Foreskin keratinocyte (primary cell): ENCODE measurements at places on chromosomes 4 and X. TPM values are rescaled to one million over a fixed set of nuclear protein-coding genes. Genes with fewer than 3 reads are reported as not detected.
A peak's percentile ranks its signal among the peaks of the same experiment; 100 is the strongest.

- no peak for DNase-seq
Observed at GRCh38 chrX:110600745-110601310, 194.8 kb downstream of the CHRDL1 start.

DNA sequence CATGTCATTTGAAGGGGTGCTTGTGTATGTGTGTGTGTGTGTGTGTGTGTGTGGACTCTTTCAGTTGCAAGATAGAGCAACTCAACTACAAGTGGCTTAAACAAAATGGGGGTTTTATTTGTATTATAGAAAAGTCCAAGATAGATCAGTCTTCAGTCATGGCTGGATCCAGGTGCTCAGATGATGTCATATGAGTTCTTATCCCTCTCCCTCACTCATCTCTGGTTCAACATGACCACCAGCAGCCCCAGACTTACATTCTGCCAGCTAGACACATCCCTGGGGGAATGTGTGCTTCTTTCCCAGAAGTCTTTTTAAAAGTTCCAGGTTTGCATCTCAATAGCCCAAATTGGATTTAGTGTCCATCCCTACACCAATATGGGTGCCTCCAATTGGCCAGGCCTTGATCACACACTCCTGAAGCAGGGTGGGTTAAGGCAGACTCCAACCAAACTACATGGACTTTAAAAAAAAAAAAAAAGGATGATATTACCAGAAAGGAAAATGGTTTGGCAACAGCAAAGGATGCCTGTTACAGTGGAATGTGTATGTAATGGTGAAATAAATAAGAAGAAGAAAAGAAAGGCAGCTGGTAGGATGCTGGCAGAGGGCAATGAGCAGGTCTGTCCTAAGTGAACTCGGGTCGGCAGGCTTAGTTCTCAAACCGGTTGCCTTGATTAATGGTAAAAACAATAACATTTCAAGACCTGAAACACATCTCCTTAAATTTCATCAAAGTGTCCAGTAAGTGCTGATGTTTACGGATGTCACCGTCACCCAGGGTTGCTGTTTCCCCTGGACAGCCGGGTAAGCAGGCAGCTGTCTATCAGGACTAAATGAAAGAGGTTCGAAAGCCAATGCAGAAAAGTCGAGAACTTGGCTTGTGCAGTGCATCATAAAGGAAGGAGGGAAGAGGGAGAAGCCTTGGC lies 107.7 kb downstream of the SMIM20 start:
- no peak for DNase-seq

- DNase-seq = no peak
Observed at GRCh38 chrX:110050386-110050785, 47.5 kb downstream of the TMEM164 start.

The FHDC1 gene
- 2.3 and 4.4 TPM in 2 replicates for total RNA-seq

DNA sequence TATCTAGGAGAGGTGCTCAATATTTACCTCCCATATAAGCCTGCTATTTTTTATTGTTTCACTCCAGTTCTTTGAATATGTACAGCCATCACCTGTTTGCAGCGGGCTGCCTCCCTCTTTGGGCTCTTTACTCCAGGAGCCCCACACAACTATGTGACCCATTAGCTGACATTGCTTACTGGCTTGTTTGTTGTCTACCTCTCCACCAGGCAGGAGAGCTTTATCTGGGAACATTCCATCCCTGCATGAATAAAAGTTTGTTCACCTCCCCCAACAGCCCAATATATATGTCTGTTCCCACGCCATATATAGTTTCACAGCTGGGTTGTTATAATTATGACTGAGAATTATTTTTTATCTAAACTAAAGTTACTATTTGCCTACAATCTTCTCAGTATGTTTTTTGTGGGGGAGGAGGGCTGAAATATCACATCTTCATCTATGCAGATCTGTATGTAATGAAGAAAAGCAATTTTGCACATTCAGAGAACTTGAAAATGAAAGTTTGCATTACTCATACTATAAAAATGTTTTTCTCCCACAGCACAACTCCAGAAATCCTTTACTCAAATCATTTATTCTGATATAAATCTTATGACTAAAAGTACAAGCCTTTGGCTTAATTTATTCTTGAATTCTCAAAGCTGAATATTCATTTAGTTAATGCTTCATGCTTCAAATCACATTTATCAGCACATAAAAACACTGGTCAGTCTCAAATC lies 61.2 kb upstream of the DAPP1 start:
- DNase-seq = peak; percentile 15

- no peak for DNase-seq
Observed at GRCh38 chr4:3515646-3516045, 16.6 kb downstream of the LRPAP1 start.

DNA sequence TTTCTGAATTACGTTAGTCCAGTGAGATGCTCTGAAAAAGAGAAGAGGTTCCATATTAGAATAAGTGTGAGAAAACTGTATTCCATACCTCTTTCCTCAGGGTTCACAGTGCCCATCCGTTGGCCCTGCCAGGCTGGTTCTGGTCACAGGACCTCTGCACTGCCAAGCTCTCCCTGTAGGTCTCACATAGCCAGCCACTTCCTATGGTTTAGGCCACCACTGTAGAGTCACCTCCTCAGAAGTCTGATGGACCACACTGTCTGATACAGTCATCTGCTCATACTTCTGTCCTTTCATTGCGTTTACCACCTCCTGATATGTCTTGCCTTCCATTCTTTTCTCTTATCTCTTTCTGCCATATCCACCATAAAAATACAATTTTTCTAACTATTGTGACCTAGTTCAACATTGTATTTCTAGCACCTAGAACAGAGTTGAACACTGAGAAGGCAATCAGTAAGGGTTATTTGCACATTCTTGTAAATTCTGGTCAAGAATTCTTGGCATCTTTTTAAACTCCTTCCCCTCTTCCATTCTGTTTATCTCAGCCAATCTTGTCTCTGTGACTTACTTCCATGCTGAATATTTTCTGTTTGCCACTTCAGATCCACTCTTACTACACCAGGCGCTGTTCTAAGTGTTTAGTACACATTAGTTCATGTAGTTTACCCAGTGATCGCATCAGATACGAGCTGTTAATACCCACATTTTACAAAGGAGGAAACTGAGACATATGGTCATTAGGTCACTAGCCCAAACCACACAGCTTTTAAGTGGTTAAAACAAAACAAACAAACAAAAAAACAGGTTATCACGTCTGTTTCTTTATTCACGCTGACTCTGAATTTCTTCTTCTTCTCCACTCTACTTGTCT lies 125.6 kb downstream of the CBR4 start:
- DNase-seq = no peak

The ODAM gene
- not detected in 2 replicates for total RNA-seq

- DNase-seq = no peak
Observed at GRCh38 chrX:23668335-23668734, 1.0 kb downstream of the PRDX4 start.

The TXLNG gene
- total RNA-seq = 15.7 and 16.2 TPM in 2 replicates

GRCh38 chr4:142901166-142901662 lies 55.1 kb upstream of the INPP4B start:
- DNase-seq = no peak

DNA sequence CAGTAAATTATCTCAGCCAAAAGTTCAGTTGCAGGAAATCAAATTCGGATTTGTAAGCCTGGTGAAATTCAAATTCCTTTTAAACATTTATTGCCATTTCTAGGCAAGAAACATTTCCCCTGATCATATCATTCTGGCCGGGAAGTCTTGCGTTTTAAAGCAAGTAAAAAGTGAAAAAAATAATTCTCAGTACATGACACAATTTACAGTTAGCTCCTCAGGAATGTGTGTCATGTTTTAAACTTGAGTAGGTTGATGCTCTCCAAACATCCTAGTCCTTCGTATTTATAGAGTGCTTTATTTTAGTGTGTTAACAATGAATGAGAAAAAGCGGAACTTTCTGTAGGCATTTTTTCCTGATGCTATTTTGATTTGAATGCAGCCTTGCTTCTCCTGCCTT lies 158.3 kb upstream of the SCML1 start:
- no peak for DNase-seq

- DNase-seq = no peak
Observed at GRCh38 chr4:87153078-87153870, 67.1 kb downstream of the KLHL8 start.

DNA sequence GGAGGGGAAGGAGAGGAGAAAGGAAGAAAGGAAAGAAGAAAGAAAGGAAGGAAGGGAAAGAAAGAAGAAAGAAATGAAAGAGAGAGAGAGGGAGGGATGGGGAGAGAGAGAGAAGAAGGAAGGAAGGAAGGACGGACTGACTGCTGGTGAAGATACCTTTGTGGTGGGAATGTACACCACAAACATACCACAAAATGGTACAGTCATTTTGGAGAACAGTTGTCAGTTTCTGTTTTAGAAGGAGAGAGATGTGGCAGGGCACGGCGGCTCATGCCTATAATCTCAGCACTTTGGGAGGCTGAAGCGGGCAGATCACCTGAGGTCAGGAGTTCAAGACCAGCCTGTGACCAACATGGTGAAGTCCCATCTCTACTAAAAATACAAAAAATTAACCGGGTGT lies 40.0 kb upstream of the SHISA3 start:
- DNase-seq = no peak

The TCEANC gene
- total RNA-seq = 0.67 and 0.75 TPM in 2 replicates

The USP26 gene
- not detected in 2 replicates for total RNA-seq

DNA sequence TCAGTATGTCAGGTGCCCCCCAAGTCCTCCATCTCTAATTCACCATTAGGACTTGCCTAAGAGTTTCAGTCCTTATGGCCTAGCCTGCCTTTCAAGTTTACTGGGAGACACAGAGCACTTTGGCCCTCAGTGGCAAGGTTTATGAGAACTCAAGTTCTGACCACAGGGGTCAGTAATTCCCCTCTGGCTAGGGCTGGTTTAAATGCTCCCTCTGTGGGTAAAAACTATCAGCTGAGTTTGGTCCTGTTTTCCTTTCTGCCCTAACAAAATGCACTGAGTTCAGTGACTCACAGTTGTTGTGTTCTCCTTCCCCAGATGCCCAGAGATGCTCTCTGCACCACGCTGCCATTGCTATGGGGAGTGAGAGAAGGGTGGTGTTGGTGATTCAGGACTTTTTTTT lies 163.2 kb downstream of the RELL1 start:
- DNase-seq = no peak

The VGLL1 gene
- total RNA-seq = 5.2 and 9.2 TPM in 2 replicates

DNA sequence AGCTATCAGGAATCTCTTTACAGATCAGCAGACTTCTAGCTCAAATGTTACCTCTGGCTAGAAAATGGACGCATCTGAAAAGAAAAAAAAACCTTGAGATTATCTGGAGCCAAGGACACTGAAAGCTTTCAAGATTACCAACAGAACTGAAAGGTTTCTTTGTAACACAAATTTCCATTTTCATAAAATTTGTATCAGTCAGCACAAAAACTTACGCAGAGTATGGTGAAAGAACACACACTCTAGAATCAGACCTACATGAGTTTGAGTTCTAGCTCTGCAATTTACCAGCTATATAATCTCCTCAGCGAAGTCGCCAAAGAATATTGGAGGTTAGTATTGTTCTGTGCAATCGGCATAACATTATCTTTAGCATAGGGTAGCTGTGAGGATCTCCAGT lies 1.8 kb downstream of the TAB3 start:
- no peak for DNase-seq

DNA sequence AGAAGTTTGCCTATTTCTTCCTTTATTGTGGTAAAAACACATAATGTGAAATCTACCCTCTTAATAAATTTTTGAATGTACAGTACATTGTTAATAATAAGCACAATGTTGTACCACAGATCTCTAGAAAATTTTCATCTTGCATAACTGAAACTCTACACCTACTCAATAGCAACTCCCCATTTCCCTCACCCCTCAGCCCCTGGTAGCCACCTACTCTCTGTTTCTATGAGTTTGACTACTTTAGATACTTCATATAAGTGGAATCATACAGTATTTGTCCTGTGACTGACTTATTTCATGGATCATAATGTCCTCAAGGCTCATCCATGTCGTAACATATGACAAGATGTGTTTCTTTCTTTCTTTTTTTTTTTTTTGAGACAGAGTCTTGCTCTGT lies 446.4 kb downstream of the RPA4 start:
- no peak for DNase-seq

GRCh38 chr4:161172396-161173026 lies 991.3 kb downstream of the FSTL5 start:
- peak; percentile 23 for DNase-seq
